ENCODE measurements at places on chromosomes 2 and 18. TPM values are rescaled to one million over a fixed set of nuclear protein-coding genes. Genes with fewer than 3 reads are reported as not detected.

The POTEI gene
- not detected for total RNA-seq

The MROH2A gene
- total RNA-seq = not detected

The IL36RN gene
- total RNA-seq = not detected

The GNLY gene
- total RNA-seq = 2.3 TPM

The TPGS2 gene
- total RNA-seq = 28.4 TPM

The MYO3B gene
- total RNA-seq = 0.05 TPM

The TNFAIP6 gene
- total RNA-seq = 4.9 TPM

The CYP27A1 gene
- total RNA-seq = 5.2 TPM

The TUBA4A gene
- total RNA-seq = 164 TPM

The ANKRD30B gene
- total RNA-seq = not detected

DNA sequence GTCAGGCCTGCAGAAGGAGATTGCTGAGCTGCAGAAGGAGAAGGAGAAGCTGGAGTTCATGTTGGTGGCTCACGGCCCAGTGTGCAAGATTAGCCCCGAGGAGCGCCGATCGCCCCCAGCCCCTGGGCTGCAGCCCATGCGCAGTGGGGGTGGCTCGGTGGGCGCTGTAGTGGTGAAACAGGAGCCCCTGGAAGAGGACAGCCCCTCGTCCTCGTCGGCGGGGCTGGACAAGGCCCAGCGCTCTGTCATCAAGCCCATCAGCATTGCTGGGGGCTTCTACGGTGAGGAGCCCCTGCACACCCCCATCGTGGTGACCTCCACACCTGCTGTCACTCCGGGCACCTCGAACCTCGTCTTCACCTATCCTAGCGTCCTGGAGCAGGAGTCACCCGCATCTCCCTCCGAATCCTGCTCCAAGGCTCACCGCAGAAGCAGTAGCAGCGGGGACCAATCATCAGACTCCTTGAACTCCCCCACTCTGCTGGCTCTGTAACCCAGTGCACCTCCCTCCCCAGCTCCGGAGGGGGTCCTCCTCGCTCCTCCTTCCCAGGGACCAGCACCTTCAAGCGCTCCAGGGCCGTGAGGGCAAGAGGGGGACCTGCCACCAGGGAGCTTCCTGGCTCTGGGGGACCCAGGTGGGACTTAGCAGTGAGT is 19.4 kb downstream of the FOSL2 start:
- DNase-seq = no peak

DNA sequence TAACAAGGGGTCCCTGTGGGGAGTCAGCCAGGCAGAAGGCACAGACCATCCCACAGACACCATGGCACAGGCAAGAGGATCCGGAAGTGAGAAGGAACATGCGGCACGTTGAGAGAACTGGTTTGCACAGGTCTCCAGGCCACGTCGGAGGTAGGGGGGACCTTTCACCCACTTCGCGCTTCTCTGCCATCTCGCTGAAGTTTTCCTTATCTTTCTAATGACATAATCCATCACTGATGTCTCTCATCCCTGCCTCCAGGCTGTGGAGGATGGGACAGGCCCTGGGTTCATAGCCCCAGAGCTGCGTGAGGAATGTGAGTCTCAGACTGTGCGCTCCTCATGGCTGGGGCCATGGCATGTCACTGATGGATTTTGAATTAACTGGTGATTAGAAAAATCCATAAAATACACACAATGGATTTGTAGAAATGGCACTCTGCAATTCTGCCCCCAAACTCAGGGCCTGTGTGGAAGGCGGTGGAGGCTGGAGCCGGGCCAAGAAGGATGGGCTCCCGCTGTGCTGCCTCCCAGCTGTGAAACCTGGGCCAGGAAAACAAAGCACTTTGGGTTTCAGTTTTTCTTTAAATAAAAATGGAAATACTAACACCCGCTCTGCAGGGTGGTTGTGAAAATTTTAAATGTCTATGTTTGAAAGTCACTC is 113.3 kb upstream of the ALKAL2 start:
- DNase-seq = no peak

DNA sequence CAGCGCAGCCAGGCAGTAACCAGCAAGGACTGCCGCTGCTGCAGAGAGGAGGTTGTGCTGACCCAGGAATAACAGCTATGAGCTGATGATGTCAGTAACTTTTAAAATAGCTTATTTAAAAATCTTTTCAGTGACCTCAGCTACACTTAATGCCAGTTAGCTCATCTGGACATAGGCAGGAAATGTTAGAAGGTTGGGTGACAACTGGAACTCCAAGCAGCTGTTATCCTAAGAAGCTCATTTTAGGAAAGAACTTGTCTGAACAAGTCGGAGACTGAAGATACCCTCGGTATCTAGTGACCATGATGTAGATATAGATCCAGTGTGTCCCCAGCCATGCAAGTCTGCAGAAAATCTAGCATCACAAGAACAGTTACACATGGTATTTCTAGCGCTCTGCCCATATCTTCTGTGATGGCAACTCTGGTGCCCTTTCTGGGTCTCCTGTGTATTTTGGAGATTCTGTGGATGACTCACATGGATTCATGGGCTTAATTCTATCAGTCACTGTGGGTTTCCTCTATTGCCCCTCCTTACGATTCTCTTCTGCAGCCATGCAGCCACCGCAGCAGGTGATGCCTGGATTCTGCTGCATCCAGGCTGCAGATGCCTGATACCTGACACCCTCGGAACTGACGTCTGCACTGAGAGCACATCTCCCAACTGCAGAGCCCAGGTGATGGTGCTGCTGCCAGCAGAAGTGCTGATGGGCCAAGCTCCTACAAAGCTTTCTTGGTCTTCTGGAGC is 19.8 kb upstream of the PLEK start:
- DNase-seq = no peak

- no peak for DNase-seq
Observed at GRCh38 chr18:34098109-34098508, 126.6 kb downstream of the NOL4 start.

DNA sequence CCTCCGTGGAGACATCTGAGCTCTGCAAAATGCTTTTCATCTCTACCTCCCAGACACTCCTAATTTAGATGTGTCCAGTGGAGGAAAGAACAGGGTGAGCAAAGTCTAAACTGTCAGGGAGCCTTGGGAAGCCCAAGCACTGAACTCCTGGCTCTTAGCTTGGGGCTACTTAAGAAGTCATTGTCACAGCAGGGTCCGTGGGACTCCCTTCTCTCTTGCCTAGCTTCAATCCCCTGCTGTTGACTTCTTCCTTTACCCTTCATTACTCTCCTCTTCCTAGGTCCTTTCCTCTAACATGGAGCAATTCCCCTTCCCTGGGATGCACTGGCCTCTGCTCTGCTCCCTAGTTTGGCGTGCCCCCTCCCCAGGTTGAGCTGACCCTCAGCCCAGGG is 3.4 kb downstream of the OSR1 start:
- DNase-seq = no peak

DNA sequence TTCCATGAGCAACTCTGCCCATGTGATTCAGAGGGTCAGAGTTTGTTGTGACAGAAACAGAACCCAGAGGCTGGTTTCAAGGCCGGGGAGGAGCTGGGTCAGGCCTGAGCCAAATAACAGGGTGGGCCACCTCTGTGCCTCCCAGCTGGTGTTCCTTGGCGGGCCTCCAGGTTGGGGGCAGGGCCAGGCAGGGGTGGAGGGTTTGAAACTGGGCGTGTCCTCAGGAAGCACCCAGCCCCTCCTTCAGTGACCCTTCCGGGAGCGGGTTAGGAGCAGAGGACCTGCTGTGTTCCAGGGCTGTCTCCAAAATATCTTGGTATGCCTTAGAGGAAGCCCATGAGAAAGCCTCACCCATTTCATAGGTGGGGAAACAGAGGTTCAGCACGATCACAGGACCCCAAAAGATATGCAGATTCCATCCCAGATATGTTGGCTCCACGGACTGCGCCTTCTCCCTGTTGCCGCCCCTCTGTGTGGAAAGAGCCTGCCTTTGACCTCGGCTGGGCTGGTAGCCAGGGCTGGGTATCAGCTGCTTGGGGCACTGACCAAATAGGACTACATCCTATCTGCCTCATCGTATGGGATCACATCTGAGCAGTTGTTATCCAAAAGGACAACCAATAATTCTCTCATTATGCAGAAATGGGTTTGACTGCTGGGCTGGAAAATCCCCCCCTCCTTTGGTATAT is 74.8 kb upstream of the GLI2 start:
- DNase-seq = peak; percentile 61

DNA sequence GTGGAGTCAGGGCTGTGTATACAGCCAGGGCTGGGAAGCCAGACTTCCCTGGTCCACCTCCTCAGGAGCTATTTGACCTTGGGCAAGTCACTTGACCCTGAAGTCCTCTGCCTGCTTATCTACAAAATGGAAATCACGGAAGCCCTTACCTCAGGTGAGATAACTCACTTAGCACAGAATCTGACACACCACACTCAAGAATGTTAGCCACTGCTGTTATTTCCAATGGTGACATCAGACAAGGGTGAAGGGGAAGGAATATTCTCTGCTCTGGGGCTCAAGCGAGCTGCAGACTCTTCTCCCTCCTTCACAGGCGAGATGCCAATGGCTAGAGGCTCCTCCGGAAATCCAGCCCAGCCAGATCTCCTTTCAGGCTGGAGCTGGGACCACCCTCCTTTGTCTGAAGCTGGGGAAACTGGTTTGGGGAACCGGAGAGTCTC is 189.6 kb downstream of the HAUS1 start:
- peak; percentile 15 for DNase-seq

- no peak for DNase-seq
Observed at GRCh38 chr2:119522671-119523070, 1.6 kb downstream of the SCTR start.

DNA sequence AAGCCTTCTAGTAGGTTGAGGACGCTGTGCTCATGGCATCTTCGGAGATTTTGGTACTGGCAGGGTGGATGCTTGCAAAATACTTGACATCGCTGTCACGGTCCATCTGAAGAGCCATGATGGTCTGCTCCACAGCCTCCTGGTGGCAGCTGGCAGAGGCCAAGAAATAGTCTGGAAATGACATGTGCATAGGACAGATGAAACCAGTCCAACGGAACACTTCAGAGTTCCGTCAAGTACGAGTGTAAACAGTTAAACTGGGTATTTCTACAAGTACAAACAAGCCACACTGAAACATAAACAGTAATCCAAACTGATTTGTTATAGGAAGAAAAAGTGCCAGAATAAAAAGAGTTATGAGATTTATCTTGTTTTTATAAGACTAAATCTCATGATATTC is 66.6 kb downstream of the PPP4R1 start:
- DNase-seq = no peak

DNA sequence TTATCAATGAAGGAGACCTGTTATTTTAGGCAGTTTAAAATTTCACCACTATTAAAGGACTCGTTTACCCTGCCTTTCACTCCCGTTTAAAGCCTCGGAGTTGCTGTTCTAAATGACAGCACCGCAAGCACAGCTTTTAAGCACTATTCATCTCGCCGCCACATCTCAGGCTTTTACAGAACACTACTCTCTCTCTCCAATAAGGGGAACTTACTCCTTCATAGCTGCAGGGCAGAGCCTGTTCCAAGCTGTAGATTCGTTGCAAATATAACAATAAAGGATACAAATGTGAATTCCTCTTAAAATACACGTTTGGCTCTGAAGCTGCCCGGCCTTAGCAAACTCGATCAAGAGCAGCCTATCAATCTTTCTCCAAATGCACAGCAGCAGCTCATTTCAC is 271.8 kb downstream of the ZNF521 start:
- DNase-seq = no peak

DNA sequence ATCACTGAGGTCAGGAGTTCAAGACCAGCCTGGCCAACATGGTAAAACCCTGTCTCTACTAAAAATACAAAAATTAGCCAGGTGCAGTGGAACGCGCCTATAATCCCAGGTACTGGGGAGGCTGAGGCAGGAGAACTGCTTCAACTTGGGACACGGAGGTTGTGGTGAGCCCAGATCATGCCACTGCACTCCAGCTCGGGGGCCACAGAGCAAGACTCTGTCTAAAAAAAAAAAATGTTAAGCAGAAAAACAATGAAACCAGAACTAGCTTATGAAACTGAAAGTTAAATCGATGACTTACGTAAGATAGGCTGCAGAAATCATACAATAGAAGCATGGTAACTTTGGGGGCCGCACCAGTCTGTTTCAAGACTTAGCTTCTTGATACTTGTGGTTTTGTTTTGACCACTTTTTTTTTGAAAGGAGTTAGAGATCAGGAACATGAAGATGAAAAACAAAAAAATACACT is 6.2 kb upstream of the GPR155 start:
- DNase-seq = no peak

DNA sequence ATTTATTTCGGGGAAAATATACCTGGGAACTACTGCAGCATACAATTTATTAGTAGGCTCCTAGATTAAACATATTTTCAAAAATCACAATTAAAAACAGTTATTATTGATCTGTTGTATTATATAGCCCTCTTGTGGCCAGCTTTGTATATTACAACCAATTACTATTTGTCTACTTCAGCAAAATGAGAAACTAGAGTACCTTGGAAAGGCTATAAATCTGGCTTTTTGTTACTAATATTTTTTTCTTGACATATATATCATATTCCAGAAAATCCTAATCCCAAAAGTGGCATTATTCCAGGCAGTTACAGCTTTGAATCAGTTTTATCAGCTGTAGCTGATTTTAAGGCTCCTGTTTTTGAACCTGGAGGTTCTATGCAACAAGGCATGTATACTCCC is 101.2 kb downstream of the UBR3 start:
- DNase-seq = no peak

DNA sequence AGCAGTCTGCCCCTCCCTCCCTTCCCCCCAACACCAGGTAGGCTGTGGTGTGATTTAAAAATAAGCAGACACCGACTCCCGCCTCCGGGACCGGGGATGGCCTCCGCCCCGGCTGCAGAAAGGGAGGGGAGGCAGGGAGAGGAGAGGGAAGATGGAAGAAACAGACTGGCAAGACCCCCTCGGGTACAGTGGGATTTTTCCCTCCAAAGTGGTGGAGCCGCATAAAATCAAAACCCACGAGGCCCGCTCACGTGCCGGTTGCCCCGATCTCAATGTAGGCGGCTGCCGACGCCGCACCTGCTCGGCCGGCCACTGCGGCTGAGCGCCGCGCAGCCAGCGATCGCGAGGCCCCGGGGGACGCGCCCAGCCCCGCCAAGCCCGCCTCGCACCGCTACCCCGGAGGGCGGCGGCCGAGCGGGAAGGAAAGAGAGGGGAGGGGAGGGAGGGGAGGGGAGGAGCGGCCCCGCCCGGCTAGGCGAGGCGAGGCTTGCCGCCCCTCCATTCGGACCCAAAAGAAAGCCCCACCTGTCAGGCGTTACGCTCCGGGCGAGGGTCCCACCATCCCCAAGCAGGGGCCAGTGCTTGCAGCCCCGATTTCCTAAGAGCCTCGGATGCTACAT is 811 bp downstream of the ADD2 start:
- no peak for DNase-seq

- no peak for DNase-seq
Observed at GRCh38 chr2:4873364-4873763, 818.8 kb upstream of the SOX11 start.

GRCh38 chr2:236584521-236585384 is 15.1 kb downstream of the ACKR3 start:
- no peak for DNase-seq
